ENCODE measurements at places on chromosomes 6 and 20.

DNA sequence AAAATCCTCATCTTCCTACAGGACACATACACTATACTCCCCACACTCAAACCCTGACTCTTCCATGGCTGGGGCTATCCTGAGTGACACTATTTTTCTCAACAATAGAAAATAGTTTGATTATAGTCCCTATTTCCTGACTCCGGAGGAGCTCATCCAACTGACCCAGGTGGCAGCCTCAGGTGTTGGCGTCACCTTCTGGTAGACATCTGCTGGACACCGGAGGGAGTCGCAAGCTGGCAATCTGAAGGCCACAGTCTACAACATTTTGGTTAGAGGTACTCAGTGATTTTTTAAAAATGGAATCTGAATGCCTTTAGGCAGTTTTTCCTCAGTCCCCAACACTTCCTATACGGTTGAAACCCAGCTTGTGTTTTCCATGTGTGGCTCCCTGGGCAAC, 32.2 kb upstream of the OCSTAMP start:
- no peak for DNase-seq

DNA sequence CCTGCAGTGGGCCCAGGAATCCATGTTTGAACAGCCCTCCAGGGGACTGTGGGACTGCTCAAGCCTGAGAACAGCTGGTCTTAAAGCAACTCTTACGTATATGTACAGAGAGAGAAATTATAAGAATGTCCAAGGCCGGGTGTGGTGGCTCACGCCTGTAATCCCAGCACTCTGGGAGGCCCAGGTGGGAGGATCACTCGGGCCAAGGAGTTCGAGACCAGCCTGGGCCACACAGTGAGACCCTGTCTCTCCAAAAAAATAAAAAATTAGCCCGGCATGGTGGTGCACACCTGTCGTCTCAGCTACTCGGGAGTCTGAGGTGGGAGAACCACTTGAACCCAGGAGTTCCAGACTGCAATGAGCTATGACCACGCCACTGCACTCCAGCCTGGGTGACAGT, 134.0 kb downstream of the DTNBP1 start:
- no peak for DNase-seq

GRCh38 chr20:47496118-47496517, 5.6 kb upstream of the NCOA3 start:
- no peak for DNase-seq

GRCh38 chr6:40399888-40400457, 187.2 kb downstream of the LRFN2 start:
- no peak for DNase-seq

DNA sequence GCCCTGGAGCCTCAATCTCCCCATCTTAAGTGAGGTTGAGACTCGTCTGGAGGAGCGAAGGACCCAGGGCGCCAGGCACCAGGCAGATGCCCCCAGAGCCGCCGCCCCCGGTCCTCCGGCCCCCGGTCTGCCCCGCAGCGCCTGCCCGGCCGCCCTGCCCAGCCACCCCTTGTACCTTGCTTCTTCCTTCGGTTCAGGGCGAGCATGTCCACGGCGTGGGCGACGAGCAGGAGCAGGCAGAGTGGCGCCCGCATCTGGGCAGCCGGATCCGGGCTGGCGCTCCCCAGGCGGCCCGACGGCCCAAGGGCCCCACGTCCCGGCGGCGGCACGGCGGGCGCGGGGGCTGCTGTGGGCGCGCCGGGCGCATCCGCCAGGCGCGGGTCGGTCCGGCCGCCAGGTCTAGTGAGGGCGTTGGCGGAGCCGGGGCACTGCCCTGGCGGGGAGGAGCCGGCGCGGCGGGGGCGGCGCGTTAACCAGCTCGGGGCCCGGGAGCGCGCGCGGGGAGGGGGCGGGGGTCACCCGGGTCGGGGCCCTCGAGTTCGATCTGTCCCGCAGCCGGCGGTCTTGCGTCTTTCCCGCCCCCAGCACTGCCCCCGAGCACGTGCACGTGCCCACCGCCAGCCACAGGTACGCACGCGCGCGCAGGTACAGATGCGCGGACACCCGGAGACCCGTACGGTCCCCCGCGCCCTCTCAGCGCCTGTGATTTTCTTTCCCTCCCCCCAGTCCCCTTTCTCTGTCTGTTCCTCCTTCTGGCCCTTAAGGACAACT, at the start of gene RSPO4:
Gene RSPO4 (minus strand): TSS at position 401 of the 771 bp plus-strand sequence. CDS start 147 bp downstream, at position 254.
- no peak for DNase-seq
